ENCODE measurements at places on chromosomes 11 and 22.
A peak's percentile ranks its signal among the peaks of the same experiment; 100 is the strongest.

- DNase-seq: no peak
Observed at GRCh38 chr11:20634781-20635180, 34.6 kb upstream of the NELL1 start.

GRCh38 chr11:19675397-19675796, 37.2 kb upstream of the NAV2 start:
- DNase-seq: no peak

- DNase-seq: peak; percentile 94
Observed at GRCh38 chr11:83156996-83157593, at the start of gene PCF11. TSS of gene PCF11 (plus strand) at chr11:83157131. CDS start at chr11:83157440, 309 bp downstream.

DNA sequence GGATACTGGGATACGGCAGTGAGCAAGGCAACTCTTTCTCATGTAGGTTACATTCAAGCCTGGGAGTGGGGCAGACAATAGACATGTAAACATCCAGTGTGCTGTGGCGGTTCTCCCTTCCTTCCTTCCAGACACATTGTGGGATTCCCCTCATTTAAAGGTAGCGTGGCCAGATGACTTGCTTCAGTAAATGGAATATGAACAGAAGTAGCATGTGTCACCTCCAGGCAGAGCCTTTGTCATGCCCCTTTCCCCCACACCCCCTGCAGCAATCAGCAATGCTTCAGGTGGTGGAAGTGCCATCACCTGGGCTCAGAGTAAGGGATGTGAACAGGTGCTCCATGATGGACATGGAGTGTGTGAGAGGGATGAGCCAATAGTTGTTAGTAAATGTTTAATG, 34.8 kb upstream of the TTC12 start:
- DNase-seq: no peak

DNA sequence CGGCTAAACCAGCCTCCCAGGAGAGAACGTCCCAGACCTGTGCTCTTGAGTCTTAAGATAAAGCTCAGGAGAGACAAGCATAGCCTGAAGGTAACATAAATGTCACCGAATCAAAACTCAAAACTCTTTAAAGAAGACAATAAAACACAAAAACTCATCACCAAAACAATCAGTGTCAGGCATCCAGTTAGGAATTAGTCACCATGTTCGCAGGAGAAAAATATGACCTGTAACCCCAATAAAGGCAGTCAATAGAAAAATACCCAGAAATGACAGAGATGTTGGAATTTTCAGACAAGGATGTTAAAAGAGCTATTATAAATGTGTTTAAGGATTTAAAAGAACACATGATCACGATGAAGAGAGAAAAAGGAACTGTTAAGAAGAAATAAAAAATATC, 352.4 kb downstream of the BRD1 start:
- no peak for DNase-seq

- DNase-seq: no peak
Observed at GRCh38 chr11:64631675-64632074, 40.7 kb downstream of the SLC22A12 start.

DNA sequence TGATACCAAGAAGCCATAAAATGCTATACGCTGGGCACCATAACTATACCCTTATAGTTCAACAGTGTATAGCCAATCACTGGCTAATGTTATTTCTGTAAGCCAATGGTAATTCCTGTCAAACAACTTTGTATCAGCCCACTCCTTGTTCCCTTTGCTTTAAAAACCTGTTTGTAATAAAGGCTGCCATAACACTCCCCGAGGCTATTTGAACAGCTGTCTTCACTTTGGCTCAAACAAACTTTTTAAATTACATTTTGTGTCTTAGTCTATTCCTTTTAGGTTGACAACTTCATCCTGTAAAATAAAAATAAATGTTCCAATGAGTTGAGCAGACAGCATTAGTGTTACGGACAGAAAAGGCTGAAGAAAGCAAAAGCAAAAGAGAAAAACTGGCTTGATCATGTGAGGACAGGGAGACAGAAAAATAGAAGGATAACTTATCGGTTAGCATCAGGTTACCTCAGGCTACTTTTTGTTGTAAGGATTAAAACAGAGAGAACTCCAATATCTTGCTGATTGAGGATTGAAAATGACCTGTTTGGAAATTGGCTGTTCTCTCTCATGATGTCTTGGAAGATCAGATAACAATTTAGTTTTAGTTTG, 95.0 kb downstream of the AASDHPPT start:
- DNase-seq: no peak

GRCh38 chr11:126416542-126417090, 61.1 kb downstream of the ST3GAL4 start:
- peak; percentile 63 for DNase-seq

DNA sequence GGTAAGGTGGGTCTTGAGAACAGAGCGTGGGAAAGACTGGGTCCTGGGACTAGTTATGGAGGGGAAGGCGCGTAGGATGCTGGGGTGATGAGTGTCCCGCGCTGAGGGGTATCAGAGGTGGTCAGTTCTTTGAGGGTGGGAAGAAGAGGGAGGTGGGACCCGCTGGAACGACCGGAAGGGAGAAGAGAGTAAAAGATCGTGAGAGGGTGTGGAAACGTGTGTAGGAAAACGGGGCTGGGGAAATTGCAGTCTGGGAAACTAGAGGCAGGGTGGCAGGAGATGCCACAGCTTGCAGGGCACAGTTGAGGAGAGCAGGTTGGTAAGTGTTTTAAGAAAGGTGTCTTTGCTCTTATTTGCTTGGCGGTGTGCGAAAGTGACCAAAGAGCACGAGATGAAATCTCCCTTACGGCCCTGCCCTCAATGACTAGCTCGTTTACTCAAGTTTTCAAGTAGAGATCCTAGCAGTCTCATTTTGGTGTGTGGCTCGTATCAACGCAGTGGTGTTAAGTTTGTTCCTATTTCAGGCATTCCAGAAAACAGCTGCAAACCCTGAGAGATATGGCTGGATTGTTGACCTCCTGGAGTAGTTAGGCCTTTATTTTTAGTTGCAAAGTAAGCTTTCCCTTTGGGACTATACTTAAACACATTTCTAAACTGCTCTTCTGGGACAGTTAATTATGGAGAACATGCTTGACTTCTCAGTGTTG, 615 bp downstream of the STT3A start:
- DNase-seq: no peak

DNA sequence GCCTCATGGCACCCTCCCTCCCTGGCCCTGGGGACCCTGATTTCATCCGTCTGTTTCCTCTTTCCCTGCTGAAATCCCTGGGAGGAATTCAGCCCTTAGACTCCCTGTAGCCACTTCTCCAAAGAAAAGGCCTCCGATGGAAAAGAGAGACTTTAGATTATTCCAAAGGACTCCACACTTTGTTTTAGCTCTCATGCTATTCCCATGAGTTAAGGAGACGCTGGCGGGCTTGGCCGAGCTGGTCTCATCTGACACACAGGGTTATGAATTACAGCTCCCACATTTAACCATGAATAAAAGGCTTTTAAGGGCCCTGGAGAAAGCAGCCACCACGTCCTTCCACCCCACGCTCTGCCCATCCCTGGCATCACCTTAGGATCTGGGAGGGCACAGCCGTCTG, 57.0 kb downstream of the ANO1 start:
- DNase-seq: no peak

DNA sequence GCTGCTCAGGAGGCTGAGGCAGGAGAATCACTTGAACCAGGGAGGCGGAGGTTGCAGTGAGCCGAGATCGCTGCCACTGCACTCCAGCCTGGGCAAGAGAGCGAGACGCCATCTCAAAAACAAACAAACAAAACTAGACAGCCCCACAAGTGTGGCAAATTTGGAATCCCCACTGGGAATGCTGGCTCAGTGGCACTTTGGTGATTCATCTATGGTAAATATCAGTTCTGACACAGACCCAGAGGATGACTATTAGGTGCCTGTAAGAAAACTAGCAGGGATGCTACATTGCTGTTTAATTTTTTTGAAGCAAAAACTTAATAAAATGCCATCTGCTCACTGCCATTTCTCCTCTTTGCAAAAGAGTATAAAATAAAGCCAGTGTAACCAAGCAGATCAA, 107.9 kb downstream of the NAT10 start:
- DNase-seq: no peak

DNA sequence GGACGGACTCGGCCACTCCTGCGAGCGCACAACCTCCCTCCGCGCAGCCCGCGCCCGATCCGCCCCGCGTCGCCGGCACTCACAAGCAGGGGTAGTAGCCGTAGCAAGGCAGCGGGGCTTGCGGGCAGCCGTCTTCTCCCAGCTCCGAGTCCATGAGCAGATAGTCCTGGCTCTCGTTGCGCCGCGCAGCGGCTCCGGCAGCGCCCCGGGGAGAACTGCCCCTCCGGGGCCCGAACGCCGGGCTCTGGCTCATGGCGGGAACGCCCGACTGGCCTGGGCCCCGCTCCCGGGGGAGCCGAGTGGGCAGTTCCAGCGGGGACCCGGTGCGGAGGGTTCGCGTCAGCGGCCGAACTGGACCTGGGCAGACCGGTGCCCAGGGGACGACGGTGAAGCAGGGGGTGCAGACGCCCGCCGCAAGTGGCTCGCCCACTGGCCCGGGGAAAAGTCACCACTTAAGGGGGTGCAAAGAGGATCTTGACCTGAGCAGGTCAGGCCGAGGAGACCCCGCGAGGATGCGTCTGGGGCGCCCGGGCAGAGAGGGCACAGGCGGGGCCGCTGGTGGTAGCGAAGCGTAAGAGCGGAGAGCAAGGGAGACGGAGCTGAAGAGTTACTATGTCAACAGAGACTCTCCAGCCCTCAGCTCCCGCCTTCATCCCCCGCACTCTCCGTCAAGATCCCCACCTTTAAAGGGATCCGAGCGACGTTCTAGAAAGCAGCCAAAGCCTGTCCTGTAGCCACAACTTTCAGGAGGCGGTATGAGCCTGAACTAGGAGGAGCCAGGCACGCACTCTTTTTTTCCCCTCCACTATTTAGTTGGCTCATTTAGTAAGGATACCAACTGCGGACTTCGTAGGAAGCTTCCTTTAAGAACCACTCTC, at the start of gene TRPC6:
TRPC6 (minus strand) TSS at position 757 of the 878 bp plus-strand sequence; CDS start at position 253, 504 bp downstream.
- DNase-seq: no peak

- DNase-seq: no peak
Observed at GRCh38 chr11:68269414-68270081, 2.2 kb downstream of the C11orf24 start.

DNA sequence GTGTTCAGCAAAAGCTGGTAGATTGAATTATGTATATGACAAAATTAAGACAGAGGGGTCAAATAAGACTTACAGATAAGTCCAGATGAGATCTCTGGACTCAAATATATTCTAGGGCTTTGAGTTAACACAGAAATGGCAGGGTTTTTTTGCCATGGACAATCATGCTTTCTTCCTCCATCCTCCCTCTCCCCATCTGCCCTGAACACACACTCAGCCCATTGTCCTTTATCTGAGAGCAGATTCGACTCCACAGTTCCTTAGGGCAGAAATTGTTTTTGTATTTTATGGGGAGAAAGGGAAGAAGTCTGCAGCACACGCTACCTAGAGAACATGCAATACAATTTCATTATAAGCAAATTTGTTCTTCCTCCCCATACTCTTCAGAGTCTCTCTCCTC, 86.8 kb downstream of the SLC1A2 start:
- DNase-seq: no peak

DNA sequence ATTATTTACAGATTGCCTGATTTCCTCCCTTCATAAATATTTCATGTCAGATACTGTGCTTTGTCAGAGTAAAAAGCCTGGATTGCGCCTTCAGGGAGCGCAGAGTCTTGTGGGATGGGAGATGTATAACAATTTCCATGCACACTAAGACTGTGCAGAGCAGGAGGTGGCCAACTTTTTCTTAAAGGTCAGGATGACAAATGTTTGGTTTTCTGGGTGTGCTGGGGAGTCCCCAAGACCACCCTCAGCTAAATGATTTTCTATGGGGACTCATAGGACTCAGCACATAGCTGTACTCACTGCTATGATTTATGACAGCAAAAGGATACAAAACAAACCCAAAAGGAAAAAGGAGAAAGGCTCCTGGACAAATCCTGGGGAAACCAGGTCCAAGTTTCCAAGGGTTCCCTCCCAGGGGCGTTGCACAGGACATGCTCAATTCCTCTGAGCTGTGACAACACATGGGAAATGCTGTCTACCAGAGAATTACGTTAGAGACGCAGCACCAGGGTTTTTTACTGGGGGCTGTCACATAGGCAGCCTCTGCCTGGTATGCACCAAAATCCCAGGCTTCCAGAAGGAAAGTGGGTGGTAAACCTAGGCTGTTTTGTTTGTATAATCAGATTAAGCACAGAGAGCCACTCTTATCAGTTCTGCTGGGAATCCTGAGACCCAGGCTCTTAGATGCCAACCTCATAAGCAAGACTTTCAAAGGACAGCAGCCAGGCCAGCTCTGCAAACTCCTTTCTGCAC, 59.1 kb downstream of the CSNK2A3 start:
- DNase-seq: no peak

DNA sequence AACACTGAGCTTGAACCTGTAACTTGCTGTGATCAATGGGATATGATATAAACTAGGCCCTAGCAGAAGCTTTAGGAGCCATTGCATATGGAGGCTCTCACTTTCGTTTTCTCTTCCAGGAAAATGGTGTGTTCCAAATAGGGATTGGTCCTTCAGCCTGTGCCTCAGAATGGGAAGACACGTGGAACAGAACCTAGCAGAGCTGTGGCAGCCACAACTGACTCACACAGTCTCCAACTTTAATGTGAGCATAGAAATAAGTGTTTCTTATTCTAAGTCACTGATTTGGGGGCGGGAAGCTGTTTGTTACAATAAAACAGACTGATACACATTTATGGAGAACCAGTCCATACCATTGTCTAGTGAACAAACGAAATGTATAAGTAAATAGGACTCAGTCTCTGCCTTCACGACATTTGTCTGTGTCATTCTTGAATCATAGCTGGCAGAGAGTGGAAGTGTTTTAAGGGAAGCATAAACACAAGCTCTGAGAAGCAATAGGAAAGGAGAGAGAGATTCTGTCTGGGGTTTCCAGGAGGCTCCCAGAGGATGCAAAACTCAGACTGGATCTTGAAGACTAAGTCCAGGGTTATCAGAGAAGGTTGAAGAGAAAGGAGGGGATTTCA, 97.3 kb downstream of the GALNT18 start:
- no peak for DNase-seq

DNA sequence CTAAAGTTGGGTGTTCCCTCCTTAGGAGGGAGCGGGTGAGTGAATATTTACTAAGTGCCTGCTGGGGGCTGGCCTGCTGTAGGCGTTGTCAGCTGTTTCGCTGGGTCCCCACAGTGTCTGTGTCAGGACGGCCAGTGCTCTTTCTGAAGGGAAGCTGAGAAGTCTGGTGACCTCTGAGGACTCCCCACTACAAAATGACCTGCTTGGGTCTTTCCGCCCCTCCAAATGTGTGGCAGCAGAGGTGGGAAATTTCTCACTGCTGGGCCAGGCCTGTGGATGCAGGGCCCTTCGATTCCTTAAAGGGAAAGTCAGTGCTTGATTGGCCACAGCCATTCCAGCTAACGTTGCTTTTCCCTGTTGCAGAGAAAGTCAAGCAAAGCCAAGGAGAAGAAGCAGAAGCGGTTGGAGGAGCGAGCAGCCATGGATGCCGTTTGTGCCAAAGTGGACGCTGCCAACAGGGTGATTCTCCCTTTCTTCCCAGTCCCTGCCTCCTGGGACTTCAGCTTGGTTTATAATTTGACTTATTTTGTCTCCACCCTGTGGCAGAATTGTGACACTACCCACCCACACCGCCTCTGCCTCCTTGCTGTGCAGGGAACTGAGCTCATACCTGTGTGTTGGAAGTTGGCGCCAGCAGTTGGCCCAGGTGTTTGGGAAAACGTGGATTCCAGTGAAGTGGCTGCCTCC, 6.8 kb downstream of the NAA40 start:
- DNase-seq: peak; percentile 35
